ENCODE measurements at places on chromosomes 12 and 14. TPM values are rescaled to one million over a fixed set of nuclear protein-coding genes. Genes with fewer than 3 reads are reported as not detected.

DNA sequence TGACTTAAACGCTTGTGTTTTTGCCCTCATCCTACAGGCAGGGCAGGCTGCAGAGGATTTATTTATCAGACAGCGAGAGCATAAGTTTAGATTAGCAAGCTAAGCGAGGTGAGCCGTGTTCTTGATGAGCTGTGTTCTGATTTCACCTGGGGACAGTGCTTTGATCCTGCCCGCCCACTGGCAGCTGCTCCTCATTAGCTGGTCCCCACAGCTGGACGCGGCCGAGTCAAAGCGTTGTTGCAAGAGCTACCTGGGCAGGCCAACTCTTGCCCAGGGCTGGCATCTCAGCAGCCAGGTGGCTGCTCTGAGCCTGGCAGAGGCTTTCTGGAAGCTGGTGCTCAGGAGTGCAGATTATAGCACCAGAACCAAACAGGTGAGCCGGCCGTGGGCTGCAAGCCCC, 46.8 kb upstream of the BEGAIN start:
- no peak for DNase-seq
- no peaks in the 10 kb centered on the region for H3K27me3 ChIP-seq
- no peak overlapping the region for H3K4me3 ChIP-seq
- H3K27ac ChIP-seq: no peak overlapping the region

DNA sequence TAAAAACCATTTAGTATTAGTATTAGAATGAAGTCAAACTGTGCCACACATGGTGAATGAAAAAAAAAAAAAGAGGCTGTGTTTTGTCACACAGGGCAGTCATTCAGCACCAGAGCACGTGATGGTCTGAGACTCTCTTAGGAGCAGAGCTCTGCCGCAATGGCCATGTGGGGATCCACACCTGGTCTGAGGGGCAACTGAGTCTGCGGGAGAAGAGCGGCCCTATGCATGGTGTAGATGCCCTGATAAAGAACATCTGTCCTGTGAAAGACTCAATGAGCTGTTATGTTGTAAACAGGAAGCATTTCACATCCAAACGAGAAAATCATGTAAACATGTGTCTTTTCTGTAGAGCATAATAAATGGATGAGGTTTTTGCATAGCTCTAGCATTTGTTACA, 12.2 kb upstream of the BDKRB1 start:
- peaks cover 5% of the 10 kb centered on the region for H3K4me1 ChIP-seq
- no peaks in the 10 kb centered on the region for H3K27me3 ChIP-seq
- no peak overlapping the region for H3K27ac ChIP-seq

PTPRQ gene
- 0.33 TPM for total RNA-seq

DNA sequence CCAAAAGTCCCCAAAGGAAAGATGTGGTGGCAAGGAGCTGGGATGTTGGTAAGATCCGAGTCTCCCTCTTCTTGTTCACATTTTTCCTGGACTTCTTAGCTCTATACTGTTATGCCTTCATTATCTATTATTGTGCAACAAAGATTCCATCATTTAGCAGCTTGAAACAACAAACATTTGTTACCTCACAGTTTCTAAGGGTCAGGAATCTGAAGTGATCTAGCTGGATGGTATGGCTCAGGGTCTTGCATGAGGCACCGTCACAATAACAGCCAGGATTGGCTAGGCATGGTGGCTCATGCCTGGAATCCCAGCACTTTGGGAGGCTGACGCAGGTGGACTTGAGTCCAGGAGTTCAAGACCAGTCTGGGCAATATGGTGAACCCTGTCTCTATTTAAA, 51.1 kb upstream of the KRAS start:
- H3K27me3 ChIP-seq: no peaks in the 10 kb centered on the region
- DNase-seq: no peak
- H3K4me1 ChIP-seq: no peaks in the 10 kb centered on the region

- H3K4me1 ChIP-seq: peaks cover 6% of the 10 kb centered on the region
- H3K27ac ChIP-seq: no peak overlapping the region
- H3K36me3 ChIP-seq: no peaks in the 10 kb centered on the region
- H3K27me3 ChIP-seq: no peaks in the 10 kb centered on the region
Observed at GRCh38 chr12:112022241-112023016, 9.2 kb downstream of the ERP29 start.

TBX5 gene
- total RNA-seq: not detected

DNA sequence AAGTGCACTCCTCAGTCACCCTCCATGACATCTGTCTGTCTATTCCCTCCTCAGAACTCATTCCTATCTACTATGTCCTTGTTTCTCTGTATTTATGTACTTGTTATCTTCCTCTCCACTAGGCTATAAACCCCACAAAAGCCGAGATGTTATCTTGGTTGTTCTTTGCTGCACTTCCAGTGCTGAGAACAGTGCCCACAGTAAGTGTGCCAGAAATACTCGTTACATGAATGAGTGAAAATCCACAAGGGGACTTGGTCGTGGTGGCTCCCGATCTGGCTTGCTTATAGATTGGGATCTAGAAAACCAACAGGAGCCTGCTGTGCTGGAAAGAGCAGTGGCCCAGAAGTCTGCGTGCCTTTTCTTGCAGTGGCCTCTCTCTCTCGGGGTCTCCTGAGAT, 111.9 kb upstream of the PRMT8 start:
- no peaks in the 10 kb centered on the region for H3K27me3 ChIP-seq
- no peak overlapping the region for H3K4me3 ChIP-seq
- no peaks in the 10 kb centered on the region for H3K36me3 ChIP-seq
- H3K27ac ChIP-seq: no peak overlapping the region
- DNase-seq: no peak

All from sigmoid colon (tissue), 7 donors.